ENCODE measurements at places on chromosomes 11 and 22.

DNA sequence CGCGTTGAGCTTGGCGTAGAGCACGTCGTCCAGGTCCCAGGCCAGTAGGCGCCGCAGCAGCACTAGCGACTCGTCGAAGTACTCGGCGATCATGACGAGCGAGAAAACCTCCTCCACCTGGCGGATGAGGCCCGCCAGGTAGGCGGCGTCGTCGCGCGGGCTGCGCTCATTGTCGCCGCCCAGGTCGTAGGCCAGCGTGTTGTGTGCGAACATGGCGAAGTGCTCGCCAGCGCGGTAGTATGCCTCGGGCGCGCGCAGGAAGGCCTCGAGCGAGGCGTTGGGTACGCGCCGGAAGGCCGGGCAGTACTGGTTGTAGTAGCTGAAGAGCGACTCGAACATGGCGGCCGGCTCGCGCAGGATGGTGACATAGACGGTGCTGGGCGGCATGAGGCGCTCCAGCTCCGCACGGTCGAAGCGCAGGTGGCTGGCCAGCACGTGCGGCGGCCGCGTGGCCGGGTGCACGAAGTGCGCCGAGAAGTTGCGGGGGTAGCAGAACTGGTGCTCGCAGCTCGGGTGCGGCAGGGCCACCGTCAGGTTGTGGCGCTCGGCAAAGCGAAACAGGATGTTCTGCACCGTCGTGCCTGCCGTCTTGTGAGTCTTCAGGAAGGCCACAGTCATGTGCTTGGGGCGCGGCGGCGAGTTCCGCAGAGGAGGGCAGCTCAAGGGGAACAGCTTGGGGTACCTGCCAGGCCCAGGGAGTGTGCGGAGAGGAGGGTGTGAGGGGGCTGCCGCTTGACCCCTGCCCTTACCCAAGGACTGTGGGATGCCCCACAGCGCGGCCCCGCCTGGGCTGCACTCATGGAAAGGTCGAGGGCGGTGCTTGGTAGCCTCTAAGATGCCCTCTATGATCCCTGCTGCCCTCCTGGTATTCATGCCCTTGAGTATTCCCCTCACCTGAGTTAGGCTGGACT is 5.7 kb downstream of the GAL3ST3 start:
- no peak for DNase-seq

DNA sequence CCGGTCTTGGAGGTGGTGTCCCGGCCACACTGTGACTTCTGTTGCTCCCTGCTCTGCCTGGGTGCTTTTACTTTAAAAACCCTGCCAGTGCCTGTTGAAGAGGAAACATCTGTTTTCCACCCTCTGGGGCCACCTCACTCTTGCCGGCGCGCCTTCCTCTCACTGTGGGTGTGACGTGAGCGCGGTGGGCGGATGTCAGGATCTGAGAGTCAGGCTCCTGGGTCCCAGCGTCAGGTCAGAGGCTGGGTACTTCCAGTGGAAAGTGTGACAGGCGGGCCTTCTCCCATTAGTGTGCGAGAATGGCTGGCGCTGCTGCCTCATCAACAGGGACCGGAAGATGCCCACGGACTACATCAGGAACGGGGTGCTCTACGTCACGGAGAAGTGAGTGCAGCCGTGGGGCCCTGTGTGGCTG is 54.2 kb downstream of the GRAMD4 start:
- peak; percentile 93 for DNase-seq

DNA sequence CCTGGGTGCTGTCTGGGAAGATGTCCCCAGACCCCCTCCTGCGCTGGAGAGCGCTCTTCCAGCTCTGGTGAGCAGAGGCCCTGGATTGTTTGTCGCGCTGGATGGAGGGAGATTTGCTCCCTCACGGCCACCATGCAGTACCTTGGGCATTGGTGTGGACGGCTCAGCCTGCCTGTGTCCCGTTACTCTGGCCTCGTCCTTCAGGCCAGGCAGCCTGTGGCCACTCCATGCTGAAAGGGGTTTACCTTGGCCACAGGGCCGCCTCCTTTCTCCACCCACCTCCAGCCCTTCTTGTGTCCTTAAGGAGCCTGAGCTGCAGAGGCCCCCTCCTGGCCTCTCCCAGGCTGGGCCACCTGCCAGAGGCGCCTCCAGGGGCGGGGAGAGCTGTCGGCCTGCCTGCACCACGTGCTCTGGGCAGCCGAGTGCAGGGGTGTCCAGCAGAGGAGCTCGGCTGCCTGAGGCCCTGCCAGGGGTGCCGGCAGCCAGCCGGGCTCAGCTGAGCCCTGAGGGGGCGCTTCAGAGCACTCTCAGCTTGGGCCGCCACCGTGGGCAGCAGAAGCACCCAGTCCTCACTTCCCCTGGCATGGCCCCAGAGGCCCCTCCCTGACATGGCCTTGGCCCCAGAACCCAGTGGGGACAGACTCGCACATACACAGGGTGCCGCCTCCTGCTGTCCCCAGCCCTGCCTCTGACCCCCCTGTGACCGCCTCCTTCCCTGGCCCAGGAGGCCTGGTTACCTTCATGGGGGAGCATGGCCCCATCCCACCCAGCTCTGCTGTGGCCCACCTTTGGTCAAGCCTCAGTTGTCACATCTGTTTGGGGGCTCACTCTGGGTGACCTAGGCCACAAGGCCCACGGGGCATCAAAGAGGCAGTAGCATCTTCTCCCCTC is 3.4 kb downstream of the CCND1 start:
- DNase-seq, result no peak

DNA sequence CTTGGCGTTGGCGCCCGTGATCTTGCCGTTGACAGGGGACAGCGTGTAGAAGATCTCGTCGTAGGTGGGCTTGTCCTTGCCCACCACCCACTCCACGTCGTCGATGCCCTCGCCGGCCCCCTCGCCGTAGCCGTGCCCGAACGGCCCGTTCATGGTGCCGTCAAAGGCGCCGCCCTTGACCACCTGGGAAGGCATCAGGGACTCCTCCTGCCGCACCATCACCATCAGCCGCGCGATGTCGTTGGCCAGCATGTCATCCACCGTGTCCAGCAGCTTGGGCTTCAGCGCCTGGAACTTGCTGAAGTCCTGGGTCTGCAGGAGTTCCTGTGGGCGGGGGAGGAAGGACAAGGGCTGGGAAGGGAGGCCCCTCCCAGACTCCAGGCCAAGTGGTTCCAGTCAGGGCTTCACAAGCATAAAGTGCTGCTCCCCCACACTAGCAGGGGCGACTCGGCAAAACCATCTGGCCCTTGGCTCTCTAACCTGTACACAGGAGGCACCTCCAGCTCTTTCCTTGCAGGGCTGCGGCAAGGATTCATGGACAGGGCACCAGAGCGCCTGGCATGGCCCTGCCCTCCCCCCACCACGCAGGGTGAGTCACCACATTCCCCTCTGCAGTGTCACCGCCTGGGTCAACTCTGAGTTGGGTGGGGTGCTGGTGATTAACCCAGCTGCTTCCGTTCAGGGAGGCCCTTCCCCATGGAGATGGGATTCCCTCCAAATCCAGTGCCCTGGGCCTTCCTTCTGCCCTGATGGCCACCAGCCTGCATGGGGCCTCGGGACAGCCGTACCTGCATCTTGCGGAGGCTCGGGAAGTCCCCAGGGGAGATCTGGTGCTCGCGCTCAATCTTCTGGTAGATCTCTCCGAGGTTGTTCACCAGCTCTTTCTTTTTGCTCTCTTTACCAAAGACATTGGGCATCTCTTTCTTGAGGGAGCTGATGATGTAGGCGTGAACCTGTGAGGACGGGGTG is 10.4 kb upstream of the CDC42BPG start:
- peak; percentile 30 for DNase-seq

- DNase-seq, result no peak
These were observed 7.1 kb downstream of the PRPF19 start for GRCh38 chr11:60899046-60899936.

GRCh38 chr11:65019824-65020223 is 5.9 kb downstream of the ARL2 start:
- no peak for DNase-seq

DNA sequence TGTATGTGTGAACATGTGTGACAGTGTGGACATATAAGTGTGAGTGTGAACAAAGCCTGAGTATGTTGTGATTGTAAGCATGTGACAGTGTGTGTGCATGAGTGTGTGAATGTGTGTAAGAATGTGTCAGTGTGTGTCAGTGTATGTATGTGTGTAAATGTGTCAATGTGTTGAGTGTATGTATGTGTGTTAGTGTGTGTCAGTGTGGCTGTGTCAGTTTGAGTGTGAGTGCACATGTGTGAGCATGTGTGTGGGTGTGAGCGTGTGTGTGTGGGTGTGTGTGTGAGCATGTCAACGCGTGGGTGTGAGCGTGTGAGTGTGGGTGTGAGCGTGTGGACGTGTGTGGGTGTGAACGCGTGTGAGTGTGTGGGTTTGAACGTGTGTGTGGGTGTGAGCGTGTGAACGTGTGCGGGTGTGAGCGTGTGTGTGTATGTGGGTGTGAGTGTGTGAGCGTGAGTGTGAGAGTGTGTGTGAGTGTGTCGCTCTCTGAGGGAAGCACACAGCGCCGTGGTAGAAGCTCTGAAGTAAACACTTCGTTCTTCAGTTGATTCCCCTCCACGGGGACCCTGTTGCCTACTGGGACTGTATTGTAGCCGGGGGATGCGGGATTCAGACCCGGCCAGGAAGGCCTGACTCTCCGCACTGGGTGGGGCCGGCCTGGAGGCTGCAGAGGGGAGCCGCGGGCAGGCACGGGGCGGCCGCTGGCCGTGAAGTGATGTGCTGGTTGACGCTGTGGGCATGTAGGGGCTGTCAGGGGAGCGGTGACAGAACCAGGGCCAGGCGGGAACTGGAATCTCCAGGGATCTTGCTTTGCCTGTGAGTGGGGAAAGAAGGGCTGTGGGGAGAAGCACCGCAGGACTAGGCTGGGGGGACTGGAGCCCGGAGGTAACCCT is 21.1 kb downstream of the RPS6KA4 start:
- no peak for DNase-seq

DNA sequence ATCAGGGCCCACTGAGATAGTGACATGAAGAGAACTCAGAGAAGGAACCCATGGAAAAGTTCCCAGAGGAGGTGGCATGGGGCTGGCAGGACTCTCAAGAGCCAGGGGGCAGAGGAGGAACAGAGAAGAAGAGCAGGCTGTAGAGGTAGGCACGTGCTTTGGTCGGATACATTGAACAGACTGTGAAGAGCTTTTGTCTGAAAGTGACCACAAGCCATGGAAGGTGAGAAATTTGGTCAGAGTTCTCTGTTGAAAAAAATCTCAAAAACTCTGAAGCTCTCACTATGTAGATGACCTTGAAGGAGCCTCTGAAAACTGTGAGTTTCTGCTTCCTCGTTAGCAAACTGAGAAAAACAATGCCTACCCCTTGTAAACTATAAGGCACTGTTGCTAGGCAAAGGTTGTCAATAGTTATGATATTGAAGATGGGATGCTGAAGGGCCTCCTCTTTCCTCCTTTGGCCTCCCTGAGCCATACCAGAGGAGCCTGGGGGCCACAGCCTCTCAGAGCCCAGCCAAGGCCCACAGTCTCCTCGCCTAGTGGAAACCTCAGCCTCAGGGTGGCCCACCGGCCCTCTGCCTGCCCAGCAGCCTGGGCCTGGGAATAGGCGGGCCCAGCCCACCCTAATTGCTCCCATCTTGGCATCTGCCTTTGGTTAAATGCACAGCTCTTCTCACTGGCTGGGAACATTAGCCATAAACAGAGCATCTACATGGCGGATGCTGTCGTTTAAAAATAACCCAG is 415.7 kb downstream of the SOX6 start:
- no peak for DNase-seq

DNA sequence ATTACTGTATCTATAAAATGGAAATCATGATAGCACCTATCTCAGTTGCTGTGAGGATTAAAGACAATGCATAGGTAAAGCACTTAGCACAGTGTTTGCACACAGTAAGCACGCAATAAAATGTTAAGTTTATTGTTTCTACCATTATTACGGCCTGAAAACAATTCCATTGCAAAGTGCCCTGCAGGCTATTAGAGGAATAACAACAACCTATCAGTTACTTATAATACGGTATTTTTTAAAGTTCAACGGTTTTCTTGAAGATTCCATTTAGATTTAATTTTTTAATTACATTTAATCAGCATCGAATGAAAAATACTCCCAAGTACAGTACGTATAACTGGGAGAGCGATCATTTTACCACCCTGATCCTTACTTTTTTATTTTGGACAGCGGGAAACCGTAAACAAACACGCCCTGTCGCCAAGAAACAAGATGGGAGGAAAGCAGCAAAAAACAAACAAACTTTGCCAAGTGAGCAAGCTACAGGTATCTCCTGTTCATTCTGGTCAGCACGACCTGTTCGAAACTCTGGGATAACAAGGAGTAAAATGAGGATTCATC is 893 bp downstream of the SLC36A4 start:
- DNase-seq, result no peak

DNA sequence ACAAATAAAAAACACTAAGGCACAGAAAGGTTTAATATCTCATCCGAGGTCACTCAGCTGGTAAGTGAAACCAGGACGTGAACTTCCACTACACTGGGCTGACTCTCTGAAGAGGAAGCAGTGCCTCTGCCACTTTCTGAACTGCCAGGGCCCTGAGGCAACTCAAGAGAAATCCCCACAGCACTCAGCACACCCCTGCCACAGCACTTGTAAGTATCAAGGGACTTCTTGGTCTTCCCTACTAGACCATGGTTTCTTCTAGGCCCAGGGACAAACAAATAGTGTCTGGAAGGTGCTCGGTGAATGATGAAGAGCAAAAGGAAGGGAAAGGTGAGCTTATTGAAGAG is 49.7 kb downstream of the RPL27A start:
- DNase-seq, result no peak

GRCh38 chr11:55838452-55838851 is at the start of gene OR5D16:
Gene OR5D16, plus strand, starts transcription at chr11:55838752. Its CDS starts 0 bp downstream, at chr11:55838752.
- no peak for DNase-seq

- DNase-seq, result no peak
These were observed 761 bp downstream of the HMBS start for GRCh38 chr11:119085437-119085847.

DNA sequence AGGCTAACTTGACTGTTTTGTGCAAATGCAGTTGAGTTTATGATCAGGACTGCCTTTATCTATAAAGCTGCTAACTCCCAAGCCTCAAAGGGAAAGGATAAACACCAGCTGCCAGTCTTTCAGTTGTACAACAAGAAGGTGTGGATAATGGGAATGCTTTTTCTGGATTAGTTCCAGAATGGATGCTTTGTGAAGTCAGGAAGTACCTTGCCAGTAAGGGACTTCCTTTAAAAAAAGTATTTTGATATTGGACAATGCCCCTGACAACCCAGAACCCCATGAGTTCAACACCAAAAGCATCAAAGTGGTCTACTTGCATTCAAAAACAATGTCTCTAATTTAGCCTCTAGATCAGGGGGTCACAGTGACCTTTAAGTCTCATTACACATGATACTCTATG is 32.0 kb downstream of the OR5A2 start:
- no peak for DNase-seq

Data from stimulated activated CD4-positive, alpha-beta T cell treated with anti-CD3 and anti-CD28 coated beads, Interleukin-4, amount 100 ng/mL, for 48 hours (primary cell).